ENCODE measurements at places on chromosomes 5 and 9. TPM values are rescaled to one million over a fixed set of nuclear protein-coding genes. Genes with fewer than 3 reads are reported as not detected.

- H3K36me3 ChIP-seq: peaks cover 12% of the 10 kb centered on the region
- DNase-seq: no peak
- H3K4me1 ChIP-seq: peaks cover 97% of the 10 kb centered on the region
- H3K4me3 ChIP-seq: no peak overlapping the region
- H3K27ac ChIP-seq: peak overlapping the region; percentile 6
- H3K27me3 ChIP-seq: no peaks in the 10 kb centered on the region
These were observed 84.0 kb downstream of the RXRA start for GRCh38 chr9:134410071-134410834.

Gene ENTR1
- total RNA-seq: 23.2 TPM

DNA sequence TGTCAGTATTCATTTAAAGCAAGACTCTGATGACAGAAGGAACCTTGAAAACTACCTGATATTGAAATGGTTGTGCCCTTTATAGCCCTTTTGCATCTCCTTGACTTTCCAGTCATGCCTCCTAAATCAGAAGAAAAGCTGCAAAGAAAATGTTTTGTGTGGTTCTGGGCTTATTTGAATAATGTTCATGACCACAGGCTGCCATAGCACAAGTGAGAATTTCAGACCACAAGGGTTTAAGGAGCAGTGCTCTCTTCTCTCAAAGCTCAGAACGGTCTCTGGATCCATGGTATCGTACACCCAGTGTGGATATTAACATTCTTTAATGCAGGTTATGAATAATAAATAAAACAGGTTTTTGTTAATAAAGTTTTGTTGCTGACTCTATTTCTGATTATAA, 54.2 kb downstream of the GPR107 start:
- H3K4me1 ChIP-seq: peaks cover 41% of the 10 kb centered on the region
- no peak overlapping the region for H3K4me3 ChIP-seq
- H3K27ac ChIP-seq: peak overlapping the region; percentile 90
- no peaks in the 10 kb centered on the region for H3K27me3 ChIP-seq

Gene NDST1
- total RNA-seq: 42.1 TPM

- H3K27ac ChIP-seq: peak overlapping the region; percentile 91
- H3K36me3 ChIP-seq: no peaks in the 10 kb centered on the region
- H3K4me1 ChIP-seq: peaks cover 38% of the 10 kb centered on the region
- DNase-seq: peak; percentile 78
- H3K27me3 ChIP-seq: no peaks in the 10 kb centered on the region
These were observed 871 bp downstream of the TRIO start for GRCh38 chr5:14143841-14144585.

DNA sequence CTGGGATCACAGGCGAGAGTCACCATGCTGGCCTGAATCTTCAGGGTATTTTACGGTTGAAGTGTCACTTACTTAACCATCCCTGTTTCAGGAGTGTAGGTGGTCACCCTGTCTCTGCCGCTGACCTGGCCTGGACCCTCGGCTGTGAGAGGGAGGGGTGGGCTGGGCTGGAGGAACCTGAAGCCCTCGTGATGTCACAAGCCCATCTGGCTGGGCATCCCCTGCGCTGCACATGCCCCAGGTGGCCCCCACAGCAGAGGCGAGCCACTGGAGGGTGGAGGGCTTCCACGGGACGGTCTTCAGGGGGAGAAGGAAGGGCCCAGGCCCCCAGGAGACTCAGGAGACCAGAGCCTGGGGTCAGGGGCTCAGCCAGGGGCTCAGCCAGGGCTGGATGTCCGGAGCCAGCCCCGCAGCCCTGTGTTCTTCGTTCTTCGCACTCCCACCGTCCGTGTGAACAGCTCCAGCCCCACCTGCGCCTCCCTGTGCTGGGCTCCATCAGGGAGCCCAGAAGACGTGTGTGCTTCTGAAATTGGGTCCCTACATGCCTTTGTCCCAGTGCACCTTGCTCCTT, 7.6 kb upstream of the AHRR start:
- DNase-seq: no peak
- no peak overlapping the region for H3K4me3 ChIP-seq
- no peaks in the 10 kb centered on the region for H3K36me3 ChIP-seq

GRCh38 chr5:2071562-2071961, 188.8 kb upstream of the IRX4 start:
- H3K36me3 ChIP-seq: no peaks in the 10 kb centered on the region
- no peak for DNase-seq
- no peak overlapping the region for H3K27ac ChIP-seq
- H3K27me3 ChIP-seq: no peaks in the 10 kb centered on the region
- H3K4me3 ChIP-seq: no peak overlapping the region

- no peak overlapping the region for H3K27ac ChIP-seq
- no peaks in the 10 kb centered on the region for H3K4me1 ChIP-seq
- no peaks in the 10 kb centered on the region for H3K36me3 ChIP-seq
- H3K27me3 ChIP-seq: no peaks in the 10 kb centered on the region
- H3K4me3 ChIP-seq: no peak overlapping the region
These were observed 121.5 kb upstream of the SNX2 start for GRCh38 chr5:122653087-122654017.

Gene TMEM215
- not detected for total RNA-seq

GRCh38 chr5:88870285-88870684, 12.7 kb downstream of the MEF2C start:
- no peaks in the 10 kb centered on the region for H3K36me3 ChIP-seq
- no peak for DNase-seq
- no peak overlapping the region for H3K27ac ChIP-seq
- H3K4me1 ChIP-seq: peaks cover 7% of the 10 kb centered on the region
- no peak overlapping the region for H3K4me3 ChIP-seq

Gene GDA
- not detected for total RNA-seq

- no peak overlapping the region for H3K27ac ChIP-seq
- no peaks in the 10 kb centered on the region for H3K36me3 ChIP-seq
These were observed 244.7 kb upstream of the GRAMD2B start for GRCh38 chr5:126178521-126178920.

DNA sequence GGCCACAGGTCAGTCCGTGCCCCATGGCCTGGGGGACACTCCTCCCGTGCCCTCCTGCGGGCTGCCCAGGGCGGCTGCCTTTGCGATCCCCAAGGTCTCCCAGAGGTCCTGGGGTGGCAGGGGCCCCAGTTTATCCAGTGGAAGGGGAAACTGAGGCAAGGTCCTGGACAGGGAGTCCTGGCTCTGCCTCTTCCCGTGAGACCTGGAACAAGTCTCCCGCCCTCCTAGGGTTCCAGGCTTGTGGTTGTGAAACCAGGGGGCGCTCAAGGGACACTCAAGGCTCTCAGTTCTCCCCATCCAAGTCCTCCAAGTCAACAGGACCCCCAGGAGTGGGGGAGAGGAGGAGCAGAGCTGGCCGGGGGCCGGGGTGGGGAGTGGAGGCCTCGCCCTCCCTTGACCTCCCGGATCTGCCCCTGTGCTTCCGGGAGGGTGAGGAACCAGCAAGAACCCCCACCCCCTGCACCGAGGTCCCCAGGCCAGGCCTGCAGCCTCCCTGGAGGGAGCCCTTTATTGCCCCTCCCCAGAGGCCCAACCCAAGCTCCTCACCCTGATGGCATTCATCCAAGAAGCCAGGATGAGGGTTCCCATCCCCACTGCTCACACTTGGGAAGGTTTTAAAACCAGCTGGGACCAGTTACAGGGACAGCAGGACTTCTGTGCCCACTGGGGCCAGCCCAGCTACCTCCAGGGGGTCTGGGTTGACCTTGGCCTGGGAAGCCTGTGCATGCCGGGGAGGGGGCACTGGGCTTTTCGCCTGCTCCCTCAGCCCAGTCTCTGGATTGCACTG, 24.7 kb upstream of the TMEM250 start:
- H3K27me3 ChIP-seq: peaks cover 11% of the 10 kb centered on the region
- H3K27ac ChIP-seq: no peak overlapping the region
- no peak overlapping the region for H3K4me3 ChIP-seq
- DNase-seq: no peak
- H3K36me3 ChIP-seq: no peaks in the 10 kb centered on the region

DNA sequence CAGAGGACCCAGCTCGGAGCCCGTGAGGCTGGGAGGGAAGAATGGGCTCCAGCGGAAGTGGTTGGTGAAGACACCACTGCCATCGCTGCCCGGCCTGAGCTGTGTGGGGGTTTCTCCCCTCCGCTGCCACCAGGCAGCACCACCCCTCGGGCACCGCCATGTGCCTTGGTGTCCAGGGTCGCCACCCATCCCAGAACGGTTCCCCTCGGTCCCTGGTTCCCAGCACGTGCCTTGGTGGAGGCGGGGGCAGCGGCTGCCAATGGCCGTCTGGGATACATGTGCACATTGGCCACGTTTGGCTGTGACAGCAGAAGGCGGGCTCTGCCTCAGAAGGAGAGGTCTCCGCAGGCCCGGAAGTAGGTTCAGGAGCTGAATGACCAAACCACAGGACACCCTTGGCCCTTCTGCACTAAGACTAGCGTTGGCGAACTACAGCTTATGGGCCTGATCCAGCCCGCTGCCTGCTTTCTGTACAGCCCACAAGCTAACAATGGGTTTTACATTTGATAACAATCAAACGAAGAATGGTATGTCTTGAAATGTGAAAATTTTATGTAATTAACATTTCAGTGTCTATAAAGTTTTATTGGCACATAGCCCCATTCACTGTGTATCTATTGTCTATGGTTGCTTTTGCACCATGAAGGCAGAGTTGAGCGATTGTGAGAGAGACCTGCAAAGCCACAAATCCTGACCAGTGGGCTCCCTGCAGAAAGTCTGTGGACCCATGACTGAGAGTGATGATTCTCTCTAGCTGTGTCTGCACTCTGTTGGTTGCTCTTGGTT, 91.7 kb upstream of the RAPGEF1 start:
- no peaks in the 10 kb centered on the region for H3K36me3 ChIP-seq
- peaks cover 10% of the 10 kb centered on the region for H3K4me1 ChIP-seq
- no peaks in the 10 kb centered on the region for H3K27me3 ChIP-seq

- no peak overlapping the region for H3K4me3 ChIP-seq
- no peaks in the 10 kb centered on the region for H3K27me3 ChIP-seq
- no peak overlapping the region for H3K27ac ChIP-seq
- H3K36me3 ChIP-seq: no peaks in the 10 kb centered on the region
- no peaks in the 10 kb centered on the region for H3K4me1 ChIP-seq
These were observed 151.9 kb downstream of the INSYN2B start for GRCh38 chr5:169828385-169828784.

- H3K27me3 ChIP-seq: no peaks in the 10 kb centered on the region
- H3K27ac ChIP-seq: no peak overlapping the region
- H3K4me1 ChIP-seq: no peaks in the 10 kb centered on the region
- no peak for DNase-seq
These were observed 27.9 kb upstream of the MUSK start for GRCh38 chr9:110640736-110641135.

Gene SPINK6
- 0.99 TPM for total RNA-seq

DNA sequence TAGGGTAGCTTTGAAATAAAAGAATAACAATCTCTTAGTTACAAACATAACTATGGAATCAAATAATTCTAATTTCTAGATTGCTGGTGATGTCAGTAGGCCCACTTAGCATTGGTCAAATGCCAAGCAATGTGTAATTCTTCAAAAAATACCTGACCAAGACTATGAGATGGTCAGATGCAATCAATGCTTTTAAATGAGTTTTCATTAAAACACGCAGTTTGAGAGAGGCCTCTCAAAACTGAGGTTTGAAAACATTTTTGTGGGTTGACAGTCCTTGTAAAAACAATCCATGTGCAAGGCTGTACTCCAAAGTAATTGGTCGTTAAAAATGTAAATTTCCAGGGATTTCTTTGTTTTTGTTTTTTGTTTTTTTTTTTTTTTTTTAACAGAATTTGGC, 1.2 kb upstream of the RLN2 start:
- no peak for DNase-seq
- no peaks in the 10 kb centered on the region for H3K36me3 ChIP-seq
- H3K4me1 ChIP-seq: no peaks in the 10 kb centered on the region
- no peak overlapping the region for H3K27ac ChIP-seq
- H3K4me3 ChIP-seq: no peak overlapping the region

GRCh38 chr5:133705331-133705730, 93.0 kb upstream of the FSTL4 start:
- H3K4me1 ChIP-seq: peaks cover 17% of the 10 kb centered on the region
- no peaks in the 10 kb centered on the region for H3K27me3 ChIP-seq
- H3K36me3 ChIP-seq: no peaks in the 10 kb centered on the region
- H3K27ac ChIP-seq: no peak overlapping the region

DNA sequence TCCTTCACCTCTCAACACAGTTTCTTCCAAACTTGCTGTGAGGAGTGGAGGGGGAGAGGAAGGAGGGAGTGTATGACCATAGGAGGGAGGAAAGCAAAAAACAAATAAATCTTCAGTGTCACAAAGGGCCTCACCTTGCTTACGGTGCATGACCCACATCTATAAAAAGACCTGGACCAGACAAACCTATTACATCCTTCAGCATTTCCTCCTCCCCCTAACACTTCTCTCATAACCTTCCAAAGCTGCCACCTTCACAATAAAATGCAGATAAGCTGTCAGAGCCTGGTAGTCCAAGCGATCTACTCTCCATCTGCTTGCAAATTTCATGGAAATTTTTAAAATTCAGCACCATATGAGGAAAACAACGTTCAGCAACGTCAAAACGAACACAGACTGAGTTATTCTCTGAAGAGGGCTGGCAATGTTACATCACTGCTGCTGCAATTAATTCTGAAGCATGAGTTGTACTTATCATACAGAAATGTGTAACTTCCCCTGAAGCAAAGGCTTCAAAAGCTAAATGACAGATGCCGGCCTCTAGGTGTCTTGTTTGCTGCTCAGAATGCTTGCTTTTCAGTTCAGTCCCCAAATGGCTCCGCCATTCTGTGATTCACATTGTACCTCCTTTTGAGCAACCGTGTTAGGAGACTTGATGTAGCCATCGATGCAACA, 62.9 kb downstream of the EFNA5 start:
- no peaks in the 10 kb centered on the region for H3K36me3 ChIP-seq
- no peak overlapping the region for H3K27ac ChIP-seq
- no peak overlapping the region for H3K4me3 ChIP-seq
- no peaks in the 10 kb centered on the region for H3K27me3 ChIP-seq

Gene CARD6
- 10.2 TPM for total RNA-seq

Gene CA9
- total RNA-seq: 0.71 TPM

Gene DRD1
- total RNA-seq: not detected

- peaks cover 16% of the 10 kb centered on the region for H3K4me1 ChIP-seq
These were observed 43.6 kb upstream of the FBXW11 start for GRCh38 chr5:172050080-172050479.

Gene EIF4E1B
- not detected for total RNA-seq

Gene ZNF658
- 5.3 TPM for total RNA-seq

DNA sequence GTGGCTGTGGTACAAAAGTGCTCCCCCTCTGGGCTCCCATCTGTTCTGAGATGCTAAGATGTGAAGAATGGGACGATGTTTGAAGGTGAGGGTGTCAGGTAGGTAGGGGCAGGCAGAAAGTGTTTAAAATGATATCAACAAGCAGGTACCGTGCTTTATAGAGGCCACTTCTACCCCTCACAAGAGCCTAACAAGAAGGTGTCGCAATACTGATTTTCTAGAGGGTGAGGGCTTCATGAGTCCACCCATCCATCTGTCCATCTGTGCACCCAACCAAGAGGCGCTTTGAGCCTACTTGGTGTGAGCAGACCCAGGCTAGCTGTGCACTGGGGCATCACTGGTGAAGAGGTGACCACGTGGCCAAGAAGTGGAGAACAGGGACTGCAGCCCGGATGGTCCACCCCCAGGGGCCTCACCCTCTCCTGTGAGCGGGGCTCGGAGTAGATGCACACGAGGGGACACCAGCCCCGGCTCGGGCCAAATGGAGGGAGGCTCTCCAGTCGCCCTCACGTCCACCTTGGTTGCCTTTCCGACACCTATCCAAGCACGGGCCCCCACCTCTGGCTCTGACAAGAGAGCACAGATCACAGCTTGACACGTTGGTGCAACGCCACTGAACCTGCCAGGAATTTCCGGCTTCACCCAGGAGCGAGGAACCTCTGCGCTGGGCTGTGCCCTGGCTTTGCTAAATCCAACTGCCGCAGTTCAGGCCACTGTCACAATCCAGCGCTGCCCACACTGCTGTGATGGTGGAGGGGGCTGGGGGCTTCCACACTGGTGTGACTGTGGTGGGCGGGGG, 34.5 kb downstream of the CRB2 start:
- no peak overlapping the region for H3K4me3 ChIP-seq
- H3K4me1 ChIP-seq: no peaks in the 10 kb centered on the region

- no peaks in the 10 kb centered on the region for H3K36me3 ChIP-seq
- DNase-seq: no peak
- H3K4me1 ChIP-seq: no peaks in the 10 kb centered on the region
- no peak overlapping the region for H3K27ac ChIP-seq
These were observed 58.6 kb upstream of the CTXN3 start for GRCh38 chr5:127590156-127590722.

Data from sigmoid colon (tissue), 7 donors.